Stimulated activated CD4-positive, alpha-beta T cell treated with anti-CD3 and anti-CD28 coated beads, Interleukin-4, amount 100 ng/mL, for 24 hours (primary cell): ENCODE measurements at places on chromosomes 1 and 21.

GRCh38 chr21:14673649-14674048 lies 127.5 kb upstream of the SAMSN1 start:
- no peak for DNase-seq

- DNase-seq: no peak
These were observed 322.9 kb upstream of the CXADR start for GRCh38 chr21:17189963-17190362.

GRCh38 chr1:50620680-50621329 lies 197.6 kb upstream of the DMRTA2 start:
- no peak for DNase-seq

- no peak for DNase-seq
These were observed 29.6 kb downstream of the RIMS3 start for GRCh38 chr1:40635763-40636500.

DNA sequence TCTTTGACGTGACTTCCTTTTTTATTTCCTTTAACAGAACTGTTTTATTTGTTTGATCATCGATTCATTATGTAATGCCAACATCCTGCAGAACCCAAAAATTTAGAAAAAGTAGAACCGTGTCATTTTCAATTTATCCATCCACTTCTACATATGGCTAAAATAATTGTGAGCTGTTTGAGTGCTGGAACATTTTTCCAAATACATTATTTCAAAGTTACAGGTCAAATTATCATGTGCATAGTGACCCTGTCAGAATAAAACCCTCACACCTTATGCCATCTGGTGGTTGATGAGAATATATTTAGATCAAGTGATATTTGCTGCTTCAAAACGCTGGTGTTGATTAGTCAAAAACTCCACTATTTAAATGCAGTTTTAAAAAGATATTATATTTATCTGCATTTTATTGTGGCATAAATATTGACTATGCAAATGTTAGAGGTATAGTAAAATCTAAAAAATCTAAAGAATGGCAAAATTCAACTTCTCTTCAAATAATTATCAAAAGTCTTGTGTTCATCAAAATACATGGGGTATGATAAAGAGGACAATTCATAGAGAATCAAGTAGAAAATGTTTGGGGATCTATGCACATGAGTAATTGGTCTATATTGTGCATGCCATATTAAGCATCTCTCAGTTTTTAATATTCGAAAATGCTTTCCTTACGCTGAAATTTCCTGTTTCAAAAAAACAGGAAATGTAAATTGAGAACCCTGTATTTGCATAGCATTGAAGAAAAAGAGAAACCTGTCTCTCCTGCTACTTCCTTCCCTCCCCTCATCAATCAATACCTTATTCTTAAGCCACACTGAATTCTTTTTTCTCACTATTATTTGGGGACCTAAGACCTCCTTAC lies 39.7 kb downstream of the UBE2U start:
- DNase-seq: no peak

- DNase-seq: no peak
These were observed 666.2 kb downstream of the ADGRL2 start for GRCh38 chr1:82466891-82467290.

GRCh38 chr1:216261631-216262030 lies 161.6 kb downstream of the USH2A start:
- DNase-seq: no peak

DNA sequence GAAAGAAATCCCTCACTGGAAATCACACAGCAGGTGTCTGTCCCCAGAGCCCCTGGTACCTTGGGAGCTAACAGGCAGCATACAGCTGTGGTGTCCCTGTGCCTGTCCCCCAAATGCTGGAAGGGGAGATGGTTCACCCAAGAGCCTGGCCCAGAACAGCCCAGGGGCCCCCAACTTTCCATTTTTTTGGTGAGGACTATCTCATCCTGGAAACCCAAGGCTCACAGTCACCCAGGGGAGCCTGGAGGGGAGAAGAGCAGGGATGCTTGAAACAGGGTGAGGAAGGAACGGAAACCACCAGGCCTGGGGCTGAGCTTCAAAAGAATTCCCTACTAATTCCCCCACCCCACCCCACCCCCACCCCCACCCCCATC lies 3.6 kb downstream of the SDC3 start:
- no peak for DNase-seq

DNA sequence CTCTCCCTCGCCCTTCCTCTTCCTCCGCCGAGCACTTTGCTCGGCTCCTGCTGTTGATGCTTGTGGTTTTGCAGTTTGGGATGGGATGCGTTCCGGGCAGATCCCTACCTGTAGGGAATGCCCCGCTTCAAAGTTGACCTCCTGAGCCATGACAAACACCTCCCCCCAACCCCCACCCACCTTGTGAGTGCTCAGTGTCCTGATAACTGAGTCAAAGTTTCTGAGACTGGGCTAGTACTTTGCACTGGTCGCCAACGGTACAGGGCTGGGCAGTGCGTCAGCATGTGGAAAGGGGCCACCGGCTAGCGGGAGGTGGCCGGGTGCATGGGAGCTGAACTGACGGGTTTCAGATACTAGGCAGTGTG lies 771 bp downstream of the RABGAP1L start:
- DNase-seq: peak; percentile 29

DNA sequence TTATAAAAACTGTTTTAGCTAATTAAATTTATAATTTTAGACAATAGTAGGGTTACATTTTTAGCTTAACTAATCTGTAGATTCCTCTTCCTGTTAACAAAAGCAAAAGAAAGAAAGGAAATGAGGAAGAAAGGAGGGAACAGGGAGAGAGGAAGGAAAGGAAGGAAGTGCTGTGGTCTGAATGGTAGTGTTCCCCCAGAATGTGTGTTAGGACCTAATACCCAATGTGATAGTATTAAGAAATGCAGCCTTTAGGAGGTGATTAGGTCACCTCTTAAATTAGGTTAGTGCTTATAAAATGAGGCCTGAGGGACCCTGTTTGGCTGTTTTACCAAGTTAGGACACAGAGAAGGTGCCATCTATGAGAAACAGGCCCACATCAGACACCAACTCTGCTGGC lies 136.9 kb upstream of the SAMSN1 start:
- no peak for DNase-seq

DNA sequence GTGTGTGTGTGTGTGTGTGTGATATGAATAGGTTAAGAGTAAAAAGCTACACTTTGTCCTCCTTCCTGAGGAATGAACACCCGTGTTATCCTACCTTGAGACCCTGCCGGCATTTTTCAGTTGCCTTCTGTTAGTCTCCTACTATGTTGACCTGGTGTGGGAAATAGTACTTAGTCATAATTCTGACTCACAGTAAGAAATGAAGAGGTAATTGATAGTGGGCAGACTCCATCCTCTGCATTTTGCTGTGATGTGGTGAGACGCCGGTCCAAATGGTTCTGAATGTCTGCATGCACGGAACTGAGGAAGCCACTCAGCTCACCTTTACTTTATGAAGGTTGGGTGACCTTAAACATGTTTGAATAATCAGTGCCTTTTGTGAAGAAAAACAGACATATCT lies 12.6 kb downstream of the CD101 start:
- DNase-seq: peak; percentile 38
